ENCODE measurements at places on chromosomes 4 and X.

GRCh38 chr4:169116270-169116901 is 106.3 kb upstream of the CBR4 start:
- DNase-seq, result no peak

DNA sequence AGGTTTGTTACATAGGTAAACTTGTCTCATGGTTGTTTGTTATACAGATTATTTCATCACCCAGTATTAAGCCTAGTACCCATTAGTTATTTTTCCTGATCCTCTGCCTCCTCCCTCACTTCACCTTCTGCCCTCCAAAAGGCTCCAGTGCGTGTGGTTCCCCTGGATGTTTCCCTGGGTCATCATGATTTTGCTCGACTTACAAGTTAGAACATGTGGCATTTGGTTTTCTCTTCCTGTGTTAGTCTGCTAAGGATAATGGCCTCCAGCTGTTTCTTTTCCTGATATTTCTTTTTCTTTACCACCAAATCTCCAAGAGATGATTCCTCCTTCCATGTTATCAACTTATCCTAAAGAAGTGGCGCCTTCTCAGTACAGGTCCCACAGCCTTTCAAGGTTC is 543.1 kb upstream of the ADGRL3 start:
- DNase-seq, result no peak

DNA sequence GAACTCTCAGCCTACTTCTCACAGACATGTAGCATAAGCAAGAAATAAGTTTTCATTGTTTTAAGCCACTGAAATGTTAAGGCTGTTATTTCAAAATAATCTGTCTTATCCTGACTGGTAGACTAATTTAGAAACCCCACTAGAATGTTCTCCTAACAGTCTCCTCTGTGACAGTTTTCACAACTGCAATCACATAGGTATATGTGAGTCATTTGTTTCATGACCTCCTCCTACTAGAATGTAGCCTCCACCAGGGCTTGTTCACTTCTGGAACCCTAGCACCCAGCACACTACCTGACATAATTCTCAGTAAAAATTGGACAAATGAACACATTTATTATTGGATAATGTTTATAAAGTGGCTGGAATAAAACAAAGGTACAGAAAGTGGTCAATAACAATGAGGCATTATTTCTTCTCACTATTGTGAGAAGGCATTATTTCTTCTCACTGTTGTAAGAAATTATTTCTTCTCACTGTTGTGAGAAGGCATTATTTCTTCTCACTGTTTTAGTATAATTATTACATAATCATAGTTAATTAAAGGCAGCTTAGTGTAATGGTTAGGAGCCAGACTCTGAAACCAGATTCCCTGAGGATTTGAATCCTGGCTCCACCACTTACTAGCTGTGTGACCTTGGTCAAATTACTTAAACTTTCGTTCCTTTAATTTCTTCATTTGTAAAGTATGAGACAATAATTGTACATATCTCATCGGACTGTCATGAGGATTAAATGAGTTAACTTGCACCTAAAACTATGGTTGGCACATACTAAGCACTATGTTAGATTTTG is 251.5 kb downstream of the RASL11B start:
- no peak for DNase-seq

- DNase-seq, result no peak
These were observed 6.8 kb upstream of the FGF2 start for GRCh38 chr4:122819708-122820449.

- DNase-seq, result peak; percentile 2
These were observed 388.4 kb upstream of the SPOCK3 start for GRCh38 chr4:167622481-167623240.

- no peak for DNase-seq
These were observed 952.7 kb upstream of the SLIT2 start for GRCh38 chr4:19298998-19299397.

DNA sequence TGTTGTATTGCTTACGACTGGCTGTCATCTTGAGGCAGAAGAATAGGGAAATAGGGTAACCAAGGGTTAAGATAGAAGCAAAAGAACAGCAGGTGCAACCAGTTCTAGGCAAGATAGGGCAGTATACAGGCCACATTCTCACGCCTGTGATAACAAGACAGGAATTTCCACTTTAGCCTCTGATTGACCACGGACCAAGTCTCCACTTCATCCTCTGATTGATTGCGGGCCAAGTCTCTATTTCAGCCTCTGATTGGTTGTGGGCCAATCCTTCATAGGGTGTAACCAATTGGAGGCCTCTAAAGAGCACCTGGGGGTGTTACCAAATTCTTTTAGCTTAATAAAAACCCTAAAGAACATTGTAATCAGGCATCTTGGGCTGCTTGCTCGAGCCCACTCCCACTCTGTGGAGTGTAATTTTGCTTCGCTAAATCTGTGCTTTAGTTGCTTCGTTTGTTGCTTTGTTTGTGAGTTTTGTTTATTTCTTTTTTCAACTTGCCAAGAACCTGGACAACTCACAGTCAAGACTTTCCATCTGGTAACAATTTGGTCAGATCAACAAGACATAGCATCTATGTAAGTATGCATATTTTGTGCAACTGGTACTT is 8.7 kb upstream of the TBC1D9 start:
- no peak for DNase-seq

DNA sequence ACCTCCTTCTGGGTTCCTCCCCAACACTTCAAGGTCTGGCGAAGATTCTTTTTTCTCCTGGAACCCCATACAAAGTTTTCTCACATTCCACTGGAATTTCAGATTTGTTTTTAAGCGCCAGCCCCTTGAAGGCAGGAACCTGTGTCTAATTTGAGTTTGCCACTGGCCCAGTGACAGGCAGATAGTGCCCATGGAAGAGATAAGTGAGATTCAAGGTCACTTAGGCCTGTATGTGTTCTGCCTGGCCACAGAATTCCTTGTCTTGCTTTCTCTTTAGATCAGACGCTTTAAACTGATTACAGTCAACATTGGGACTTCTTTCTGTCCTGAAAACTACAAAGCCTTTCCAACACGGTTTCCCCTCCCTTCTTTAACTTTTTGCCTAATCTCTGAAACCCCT is 11.2 kb downstream of the ATOH1 start:
- no peak for DNase-seq

DNA sequence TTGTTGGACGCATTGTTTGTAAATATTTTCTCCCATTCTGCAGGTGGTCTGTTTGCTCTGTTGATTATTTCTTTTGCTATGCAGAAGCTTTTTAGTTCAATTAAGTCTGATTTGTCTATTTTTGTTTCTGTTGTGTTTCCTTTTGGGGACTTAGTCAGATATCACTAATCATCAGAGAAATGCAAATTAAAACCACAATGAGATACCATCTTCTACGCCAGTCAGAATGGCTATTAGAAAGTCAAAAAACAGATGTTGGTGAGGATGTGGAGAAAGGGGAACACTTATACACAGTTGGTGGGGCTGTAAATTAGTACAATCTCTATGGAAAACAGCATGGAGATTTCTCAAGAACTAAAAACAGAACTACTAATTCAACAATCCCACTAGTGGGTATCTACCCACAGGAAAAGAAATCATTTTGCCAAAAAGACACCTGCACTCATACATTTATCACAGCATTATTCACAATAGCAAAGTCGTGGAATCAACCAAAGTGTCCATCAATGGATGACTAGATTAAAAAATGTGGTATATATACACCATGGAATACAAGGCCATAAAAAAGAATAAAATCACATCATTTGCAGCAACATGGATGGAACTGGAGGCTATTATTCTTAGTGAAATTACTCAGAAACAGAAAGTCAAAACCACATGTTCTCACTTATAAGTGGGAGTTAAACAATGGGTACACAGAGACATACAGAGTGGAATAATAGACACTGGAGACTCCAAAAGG is 8.1 kb downstream of the COQ2 start:
- no peak for DNase-seq

GRCh38 chrX:101759000-101759399 is 99.3 kb upstream of the ARMCX2 start:
- no peak for DNase-seq

GRCh38 chrX:9707306-9708033 is 58.2 kb downstream of the GPR143 start:
- DNase-seq, result no peak

GRCh38 chrX:49184294-49185281 is 1.6 kb downstream of the PRICKLE3 start:
- DNase-seq, result no peak

DNA sequence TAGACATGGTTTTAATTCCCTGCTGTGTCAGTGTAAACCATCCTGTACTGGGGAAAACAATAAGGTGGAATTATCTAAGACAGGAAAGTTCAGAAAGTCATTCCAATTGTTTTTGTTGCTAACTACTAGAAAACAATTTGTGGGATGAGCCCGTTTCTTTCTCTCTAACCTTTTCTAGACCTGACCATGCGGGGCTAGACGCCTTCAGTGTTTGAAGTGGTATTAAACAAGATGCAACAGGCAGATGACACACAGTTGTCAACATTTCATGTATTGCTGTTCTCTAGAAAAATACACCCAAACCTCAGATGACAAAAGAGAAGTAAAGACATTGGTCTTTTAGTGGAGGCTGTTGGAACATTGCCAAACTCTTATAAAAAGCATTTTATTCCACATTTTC is 105.7 kb downstream of the FRAS1 start:
- DNase-seq, result no peak

GRCh38 chr4:155408796-155409195 is 32.0 kb upstream of the MAP9 start:
- no peak for DNase-seq

GRCh38 chr4:36286481-36286871 is 5.1 kb downstream of the DTHD1 start:
- DNase-seq, result no peak

DNA sequence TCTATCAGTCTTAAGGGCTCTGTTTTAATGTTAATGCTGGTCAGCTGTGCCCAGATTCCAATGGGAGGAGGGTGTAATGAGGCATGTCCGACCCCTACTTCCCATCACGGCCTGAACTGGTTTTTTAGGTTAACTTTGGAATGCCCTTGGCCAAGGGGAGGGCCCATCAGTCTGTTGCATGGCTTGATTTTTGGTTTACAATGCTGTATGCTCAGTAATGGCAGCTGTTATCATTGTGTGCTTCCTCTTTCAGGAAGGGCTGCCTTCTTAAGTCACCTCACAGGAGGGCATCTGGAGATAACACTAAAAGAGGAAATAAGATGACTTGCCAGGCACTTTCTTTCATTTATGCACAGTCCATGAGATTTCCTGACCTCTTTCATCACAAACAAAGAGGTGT is 36.3 kb downstream of the ATXN3L start:
- no peak for DNase-seq

DNA sequence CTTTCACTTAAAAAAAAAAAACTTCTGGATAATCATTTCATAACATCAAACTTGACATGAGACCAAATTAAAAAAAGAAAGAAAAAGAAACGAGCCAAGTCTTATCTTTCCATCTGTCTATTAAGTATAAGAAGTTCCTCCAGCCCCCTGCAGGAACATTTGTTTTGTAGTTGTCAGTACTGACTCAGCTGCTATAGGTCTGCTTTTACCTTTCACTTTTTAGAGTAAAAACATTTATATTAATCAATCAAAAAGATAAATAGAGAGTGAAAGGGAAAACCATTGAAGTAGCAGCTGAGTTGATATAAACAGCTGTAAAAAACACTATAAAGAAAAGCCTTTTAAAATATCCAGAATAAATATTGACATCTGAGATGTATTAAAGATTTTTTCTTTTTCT is 46.1 kb downstream of the CCDC158 start:
- DNase-seq, result no peak

DNA sequence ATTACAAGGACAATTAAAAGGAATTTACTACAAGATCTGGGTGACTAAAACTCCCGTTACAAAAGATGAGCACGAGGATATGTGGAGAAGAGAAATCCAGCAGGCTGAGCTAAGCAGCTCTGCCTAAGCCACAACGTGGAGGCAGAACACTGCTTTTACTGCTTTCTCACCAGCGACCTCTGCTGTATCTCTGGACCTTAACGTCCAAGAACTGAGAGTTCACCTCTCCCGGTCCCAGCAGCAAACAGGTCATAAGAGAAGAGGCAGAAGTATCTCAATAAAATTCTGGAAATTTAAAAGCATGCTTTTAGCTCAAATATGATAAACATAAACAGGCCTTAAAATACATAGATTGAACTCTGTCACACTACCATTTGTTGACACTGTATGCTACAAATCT is 81.0 kb downstream of the ADGRA3 start:
- no peak for DNase-seq

DNA sequence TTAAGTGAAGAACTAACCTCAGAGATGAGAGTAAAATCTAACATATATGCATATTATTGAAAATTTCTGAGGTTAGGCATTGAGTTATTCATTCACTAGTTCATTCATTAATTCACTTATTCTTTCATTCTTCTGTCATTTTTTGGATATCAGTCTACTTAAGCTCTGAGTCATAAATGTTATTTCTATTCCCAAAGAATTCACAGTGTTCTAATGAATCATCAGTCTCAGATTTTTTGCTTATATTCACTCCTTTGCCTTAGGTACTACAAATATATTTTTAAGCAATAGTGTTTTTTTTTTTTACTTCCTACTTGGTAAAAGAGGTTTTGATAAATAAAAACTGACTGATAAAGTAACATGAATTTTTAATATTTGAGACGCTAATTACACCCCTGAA is 95.2 kb upstream of the DKK2 start:
- no peak for DNase-seq

GRCh38 chr4:81052119-81053068 is 21.9 kb downstream of the BMP3 start:
- peak; percentile 9 for DNase-seq

DNA sequence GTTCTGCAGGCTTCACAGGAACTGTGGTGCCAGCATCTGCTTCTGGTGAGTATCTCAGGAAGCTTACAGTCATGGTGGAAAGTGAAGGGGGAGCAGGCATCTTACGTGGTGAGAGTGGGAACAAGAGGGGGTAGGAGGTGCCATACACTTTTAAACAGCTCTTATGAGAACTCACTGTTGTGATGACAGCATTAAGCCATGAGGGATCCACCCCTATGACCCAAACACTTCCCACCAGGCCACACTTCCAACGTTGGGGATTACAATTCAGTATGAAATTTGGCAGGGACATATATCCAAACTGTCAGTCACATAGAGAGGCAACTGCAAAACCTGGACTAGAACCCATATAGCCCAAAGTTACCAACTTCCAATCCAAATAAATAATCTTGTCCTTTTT is 43.1 kb upstream of the ZCCHC12 start:
- no peak for DNase-seq

DNA sequence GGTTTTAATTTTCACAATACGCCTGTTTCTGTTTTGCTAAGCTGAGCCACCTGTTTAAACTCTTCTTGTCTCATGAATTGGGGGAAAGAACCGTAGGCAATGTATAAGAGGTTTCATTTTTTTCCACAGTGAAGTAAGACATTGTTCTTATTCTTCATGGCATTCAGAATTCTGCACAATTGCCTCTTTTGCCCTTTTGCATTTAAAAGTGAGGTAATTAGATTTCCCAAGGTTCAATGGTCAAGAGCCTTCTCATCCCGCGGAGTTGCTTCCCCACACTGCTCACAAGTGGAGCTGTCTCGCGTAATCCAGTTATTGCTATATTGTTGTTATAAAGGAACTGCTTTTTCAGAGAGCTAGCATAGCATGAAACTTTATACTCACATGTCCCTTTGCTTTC is 90.9 kb upstream of the SPRY1 start:
- DNase-seq, result no peak

- DNase-seq, result no peak
These were observed 78.2 kb downstream of the COL4A6 start for GRCh38 chrX:108359806-108360602.
